ENCODE measurements at places on chromosomes 13 and 19.
A peak's percentile ranks its signal among the peaks of the same experiment; 100 is the strongest.

- DNase-seq = no peak
Measured at GRCh38 chr19:15702534-15702930, 25.3 kb upstream of the OR10H2 start.

GRCh38 chr19:42619271-42619670, 24.5 kb upstream of the CEACAM8 start:
- no peak for DNase-seq

GRCh38 chr13:38979891-38980749, 10.5 kb downstream of the STOML3 start:
- peak; percentile 80 for DNase-seq

DNA sequence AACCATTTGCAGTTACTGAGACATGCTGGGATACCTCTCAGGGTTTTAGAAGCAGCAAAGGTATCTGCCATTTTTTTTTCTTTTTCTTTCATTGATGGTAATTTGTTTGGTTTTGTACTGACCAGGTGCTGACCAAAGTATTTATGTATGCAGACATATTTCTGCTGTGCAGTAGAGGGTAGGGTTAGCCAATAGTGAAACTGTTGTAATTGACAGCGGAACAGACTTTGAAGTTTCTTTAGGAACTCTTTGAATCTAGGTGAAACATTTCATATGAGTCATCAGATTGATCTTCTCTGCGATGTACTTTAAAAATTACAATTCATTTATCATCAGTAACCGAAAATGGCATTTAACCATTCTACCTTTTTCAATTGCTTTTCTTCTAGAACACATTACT, 63.0 kb downstream of the ITGBL1 start:
- DNase-seq = no peak

DNA sequence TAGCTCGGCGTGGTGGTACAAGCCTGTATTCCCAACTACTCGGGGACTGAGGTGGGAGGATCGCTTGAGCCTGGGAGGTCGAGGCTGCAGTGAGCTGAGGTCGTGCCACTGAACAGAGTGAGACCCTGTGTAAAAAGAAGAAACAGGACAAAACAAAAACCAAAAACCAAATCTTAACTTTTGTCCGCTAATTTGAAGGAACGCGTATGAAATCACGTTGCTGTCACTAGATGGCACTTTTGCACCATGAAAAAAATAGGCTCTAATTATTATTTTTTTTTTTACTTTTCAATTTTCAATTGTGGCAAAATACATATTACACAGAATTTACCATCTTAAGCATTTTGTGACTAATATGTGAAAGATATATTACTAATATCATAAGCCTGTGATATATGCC, 17.6 kb upstream of the ZNF835 start:
- no peak for DNase-seq

DNA sequence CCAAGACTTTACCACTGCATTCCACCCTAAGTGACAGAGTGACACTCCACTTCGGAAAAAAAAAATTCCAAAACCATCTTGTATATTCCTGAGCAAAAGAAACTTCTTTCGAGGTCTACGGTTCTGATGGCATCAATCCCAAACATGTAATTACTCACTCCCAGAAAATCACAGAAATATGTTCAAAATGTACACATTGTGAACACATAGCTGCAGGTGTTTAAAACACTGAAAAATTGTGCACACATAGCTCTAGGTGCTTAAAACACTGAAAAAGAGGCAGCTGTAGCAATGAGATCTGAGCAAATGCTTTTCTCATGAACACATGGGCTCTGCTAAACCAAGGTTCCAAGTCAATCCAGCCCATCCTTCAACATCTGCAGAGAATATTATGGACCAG, 14.0 kb upstream of the ZNF468 start:
- no peak for DNase-seq

DNA sequence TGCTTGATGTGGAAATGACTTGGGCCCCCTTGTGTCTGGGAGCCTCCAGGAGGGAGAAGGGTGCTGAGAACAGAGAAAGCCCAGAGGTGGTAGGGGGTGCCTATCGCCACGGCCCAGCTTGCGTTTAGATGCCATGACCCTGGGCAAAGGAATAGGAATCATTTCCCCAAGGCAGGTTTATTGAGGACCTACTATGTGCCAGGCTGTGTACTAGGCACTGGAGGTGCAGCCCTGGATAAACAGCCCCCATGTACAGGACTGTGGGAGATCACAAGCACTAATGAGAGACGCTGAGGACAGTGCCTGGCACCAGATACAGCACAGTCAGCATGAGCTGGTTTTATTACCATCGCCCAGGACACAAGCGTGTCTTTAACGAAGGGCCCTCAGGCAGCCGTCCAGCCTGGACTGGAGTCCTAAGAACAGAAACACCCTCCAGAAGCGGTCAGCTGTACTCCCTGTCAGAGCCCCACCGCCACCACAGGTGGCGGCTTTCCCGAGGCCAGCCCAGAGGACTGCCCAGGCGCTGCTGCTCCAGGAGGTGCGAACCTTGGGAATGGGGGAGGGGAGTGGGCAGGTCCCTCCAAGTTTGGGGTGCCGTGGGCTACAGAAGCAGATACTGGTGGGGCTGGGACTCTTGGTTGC, 4.6 kb downstream of the TMEM147 start:
- DNase-seq = no peak

DNA sequence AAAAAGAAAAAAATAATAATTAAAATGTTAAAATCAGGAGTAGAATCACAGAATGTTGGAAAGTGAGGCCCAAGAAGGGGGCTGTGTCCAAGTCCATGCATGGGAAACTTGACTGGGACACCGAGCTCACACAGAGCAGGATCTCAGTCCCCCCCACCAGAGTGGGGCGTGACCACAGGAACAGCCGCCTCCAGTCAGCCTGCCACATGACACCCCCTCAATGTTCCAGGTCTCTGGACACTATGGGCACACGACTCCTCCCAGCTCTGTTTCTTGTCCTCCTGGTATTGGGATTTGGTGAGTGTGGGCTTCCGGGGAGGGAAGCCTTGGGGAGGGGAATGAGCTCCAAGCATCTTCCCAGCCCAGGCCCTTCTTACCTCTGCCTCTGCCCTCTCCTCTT, 2.4 kb downstream of the APOC2 start:
- DNase-seq = no peak

GRCh38 chr19:44943801-44944249, 1.8 kb downstream of the APOC4 start:
- no peak for DNase-seq

DNA sequence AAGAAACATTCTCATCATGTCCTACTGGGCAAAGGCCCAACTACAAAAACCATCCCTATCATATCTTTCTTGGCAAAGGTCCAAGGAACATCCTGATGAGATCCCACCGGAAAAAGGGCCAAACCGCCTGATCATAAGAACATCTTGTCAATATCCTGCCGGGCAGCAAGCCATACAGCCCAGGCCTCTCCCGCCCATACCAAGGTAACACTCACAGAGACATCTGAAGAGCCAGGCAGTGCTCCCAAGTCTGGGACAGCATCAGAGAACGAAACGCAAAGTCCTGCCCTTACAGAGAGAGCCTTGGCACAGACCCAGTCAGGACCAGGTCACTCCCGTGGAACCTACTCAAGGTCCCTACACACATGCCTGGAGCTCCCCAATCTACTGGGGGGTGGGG, 18.5 kb upstream of the ZNF331 start:
- DNase-seq = no peak

DNA sequence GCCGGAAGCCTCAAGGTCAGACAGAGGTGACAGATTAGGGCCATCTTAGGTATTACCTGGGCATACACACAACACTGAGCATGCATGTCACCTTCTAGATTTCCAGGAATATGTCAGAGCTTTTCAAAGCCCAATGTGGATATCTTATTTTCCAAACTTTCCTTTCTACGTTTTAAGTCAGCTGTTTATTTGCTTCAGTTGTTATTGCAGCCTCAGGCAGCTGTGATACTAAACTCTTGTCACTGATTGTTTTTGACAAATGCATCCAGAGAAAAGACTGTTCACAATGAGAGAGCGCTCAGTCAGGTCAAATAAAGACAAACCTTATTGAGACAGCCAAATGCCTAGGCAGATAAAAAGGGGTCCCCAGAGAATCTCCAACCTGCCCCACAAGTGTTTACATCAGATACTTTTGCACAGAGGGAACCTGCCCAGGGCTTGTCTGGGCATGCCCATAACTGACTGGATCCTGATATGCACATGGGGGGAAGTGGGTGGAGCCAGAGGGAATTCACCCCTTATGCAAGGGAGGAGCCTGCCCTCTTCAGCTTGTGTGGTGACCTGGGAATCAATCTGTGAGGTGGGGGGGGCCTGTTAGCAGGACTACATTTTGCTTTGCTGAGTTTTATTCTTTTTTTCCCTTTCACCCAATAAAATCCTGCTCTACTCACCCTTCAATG, 28.5 kb downstream of the MED4 start:
- no peak for DNase-seq

DNA sequence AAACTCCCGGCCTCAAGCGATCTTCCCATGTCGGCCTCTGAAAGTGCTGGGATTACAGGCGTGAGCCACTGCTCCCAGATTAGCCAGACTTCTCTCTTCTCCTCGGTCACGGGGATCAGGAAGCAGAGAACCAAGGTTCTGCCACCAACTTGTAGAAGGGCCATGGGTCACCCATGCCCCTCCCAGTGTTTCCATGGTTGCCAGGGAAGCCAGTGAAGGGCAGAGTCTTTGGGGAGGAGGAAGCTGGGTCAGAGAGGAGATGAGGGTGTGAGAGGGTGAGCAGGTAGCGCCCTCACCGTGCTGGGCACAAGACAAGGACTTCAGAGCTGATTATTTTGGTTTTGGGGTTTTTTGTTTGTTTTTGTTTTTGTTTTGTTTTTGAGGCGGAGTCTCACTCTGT, 77.1 kb downstream of the GNG7 start:
- DNase-seq = no peak

GRCh38 chr19:1811942-1812425, at the start of gene ATP8B3:
Gene ATP8B3 (minus strand): TSS chr19:1812276. CDS start chr19:1811736, 540 bp downstream.
- DNase-seq = no peak

- no peak for DNase-seq
Measured at GRCh38 chr13:108779308-108779707, 149.9 kb downstream of the MYO16 start.

DNA sequence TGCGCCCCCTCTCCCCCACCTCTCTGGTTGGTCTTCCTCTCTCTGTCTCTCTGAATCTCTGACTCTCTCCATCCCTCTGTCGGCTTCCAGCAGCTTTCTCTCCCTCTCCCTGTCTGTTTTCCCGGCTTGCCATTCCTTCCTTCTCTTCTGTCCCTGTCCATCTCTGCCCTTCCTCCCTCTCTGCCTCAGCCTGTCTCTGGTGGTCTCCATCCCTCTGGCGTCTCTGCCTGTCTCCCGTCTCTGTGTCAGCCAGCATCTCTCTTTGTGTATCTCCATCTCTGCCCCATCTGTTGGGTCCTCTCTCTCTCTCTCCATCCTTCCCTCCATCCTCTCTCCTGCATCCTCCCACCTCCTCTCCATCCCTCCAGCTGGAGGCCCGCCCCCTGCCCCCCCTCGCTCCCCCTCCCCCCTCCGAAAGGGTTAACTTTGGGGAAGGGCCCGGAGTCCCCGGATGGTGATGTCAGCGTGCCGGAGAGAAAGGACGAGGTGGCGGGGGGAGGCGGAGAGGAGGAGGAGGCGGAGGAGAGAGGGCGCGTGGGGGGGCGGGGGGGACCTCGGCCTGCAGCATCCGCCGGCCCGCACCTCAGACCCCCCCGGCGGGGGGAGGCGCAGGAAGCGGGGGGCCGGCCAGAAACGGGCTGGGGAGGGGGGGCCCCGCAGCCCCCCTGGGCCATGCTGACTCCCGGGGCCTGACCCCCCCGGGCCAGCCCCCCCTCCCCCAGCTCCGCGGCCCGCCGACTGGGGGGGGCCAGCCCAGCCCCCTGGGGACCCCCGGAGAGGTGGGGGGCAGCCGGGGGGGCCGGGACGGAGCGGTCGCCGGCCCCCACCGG, at the start of gene BRSK1:
TSS of gene BRSK1 (plus strand) at position 450 of the 830 bp plus-strand sequence. CDS start 446 bp downstream, outside the sequence.
- peak; percentile 67 for DNase-seq

GRCh38 chr19:10388957-10389356, 8.6 kb upstream of the TYK2 start:
- DNase-seq = peak; percentile 25

Data from NCI-H1930 (cell line).